ENCODE measurements at places on chromosomes 4 and X.

GRCh38 chrX:130857207-130857606 is 45.8 kb downstream of the ENOX2 start:
- DNase-seq: no peak

- DNase-seq: peak; percentile 71
These were observed 1.6 kb downstream of the SH3RF1 start for GRCh38 chr4:169268951-169269760.

DNA sequence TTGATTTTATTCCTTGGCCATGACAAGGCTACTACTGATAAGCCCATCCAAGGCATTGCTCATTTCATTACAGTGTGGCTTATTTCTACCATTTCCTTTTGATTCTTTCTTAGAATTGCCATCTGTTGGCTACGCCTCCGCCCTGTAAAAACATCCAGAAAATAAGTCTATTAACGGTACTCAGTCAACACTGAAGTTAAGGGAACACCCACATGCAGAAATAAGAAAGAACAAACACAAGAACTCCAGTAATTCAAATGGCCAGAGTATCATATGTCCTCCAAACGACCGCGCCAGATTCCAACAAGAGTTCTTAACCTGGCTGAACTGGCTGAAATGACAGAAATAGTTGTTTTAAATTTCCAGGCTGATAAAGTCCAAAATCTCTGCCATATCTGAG is 90.3 kb downstream of the CXXC4 start:
- DNase-seq: no peak

DNA sequence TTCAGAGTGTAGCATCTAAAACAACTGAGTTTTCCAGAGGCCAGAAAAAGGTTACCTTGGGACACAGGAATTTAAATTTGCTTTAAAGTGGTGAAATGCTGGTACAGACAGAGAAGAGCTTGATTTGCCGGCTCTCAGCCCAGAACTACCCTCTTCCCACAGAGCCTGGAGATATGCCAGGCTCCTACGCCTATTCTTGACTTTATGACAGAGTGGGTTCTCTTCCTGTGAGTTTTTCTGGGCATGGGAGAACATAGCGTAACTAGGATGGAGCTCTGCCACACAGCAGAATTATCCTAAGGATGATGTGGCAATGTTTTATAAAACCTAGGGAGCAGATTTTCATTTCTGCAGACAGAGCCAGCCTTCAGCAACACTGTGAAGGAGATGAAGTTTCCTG is 241.8 kb downstream of the GRIA3 start:
- no peak for DNase-seq

All from BJ (cell line).